Ascending aorta (tissue), 2 donors: ENCODE measurements at places on chromosomes 1 and 21. TPM values are rescaled to one million over a fixed set of nuclear protein-coding genes. Genes with fewer than 3 reads are reported as not detected.

Gene KLHL12
- 17.8 TPM for total RNA-seq

Gene TTC39A
- not detected for total RNA-seq

Gene TNFRSF18
- not detected for total RNA-seq

Gene DISC1
- 16.0 TPM for total RNA-seq

Gene CFHR3
- not detected for total RNA-seq

Gene GUCA2B
- total RNA-seq, result not detected

Gene CELA2A
- total RNA-seq, result not detected
